ENCODE measurements at places on chromosomes 12 and 14.

- no peak for DNase-seq
Observed at GRCh38 chr14:71240171-71240570, 332.9 kb downstream of the PCNX1 start.

DNA sequence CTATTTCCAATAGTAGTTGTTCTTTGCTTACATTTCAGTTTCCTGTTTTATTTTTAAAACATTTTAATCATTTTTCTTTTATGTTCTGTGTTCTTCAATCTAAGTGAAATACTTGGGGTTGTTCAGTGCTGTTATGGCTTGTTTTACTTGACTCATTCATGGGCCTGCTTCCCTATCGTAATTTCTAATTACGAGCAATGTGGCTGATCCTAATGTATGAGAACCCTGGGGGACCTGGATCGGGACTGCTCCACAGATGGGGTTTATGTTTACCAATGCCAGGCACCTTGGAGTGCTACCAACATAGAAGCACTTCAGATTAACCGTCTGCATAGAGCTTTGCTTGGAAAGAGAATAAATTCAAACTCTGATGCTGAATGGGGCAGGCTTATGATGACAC lies 29.8 kb downstream of the TECPR2 start:
- DNase-seq, result no peak

GRCh38 chr14:55609681-55610080 lies 29.7 kb downstream of the KTN1 start:
- no peak for DNase-seq

- no peak for DNase-seq
Observed at GRCh38 chr14:62661818-62662217, 383.4 kb downstream of the KCNH5 start.

DNA sequence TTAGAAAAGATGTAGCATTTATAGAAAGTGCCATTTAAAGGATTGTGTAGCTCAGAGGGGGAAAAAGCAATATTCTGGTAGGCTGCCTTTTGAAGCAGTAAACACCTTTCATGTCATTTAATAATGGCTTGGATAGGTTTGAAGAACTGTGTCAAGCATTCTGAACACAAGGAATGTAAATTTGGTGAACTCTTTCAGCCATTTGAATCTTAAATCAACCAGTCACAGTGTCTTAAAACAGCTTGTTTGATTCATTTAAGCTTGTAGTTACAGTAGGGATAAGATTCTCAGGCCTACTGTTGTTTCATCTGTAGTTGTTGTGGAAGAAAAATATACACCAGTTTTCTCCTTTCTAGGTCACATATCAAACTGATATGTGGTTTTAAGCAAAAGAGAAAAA lies 299.4 kb upstream of the NOVA1 start:
- DNase-seq, result no peak

DNA sequence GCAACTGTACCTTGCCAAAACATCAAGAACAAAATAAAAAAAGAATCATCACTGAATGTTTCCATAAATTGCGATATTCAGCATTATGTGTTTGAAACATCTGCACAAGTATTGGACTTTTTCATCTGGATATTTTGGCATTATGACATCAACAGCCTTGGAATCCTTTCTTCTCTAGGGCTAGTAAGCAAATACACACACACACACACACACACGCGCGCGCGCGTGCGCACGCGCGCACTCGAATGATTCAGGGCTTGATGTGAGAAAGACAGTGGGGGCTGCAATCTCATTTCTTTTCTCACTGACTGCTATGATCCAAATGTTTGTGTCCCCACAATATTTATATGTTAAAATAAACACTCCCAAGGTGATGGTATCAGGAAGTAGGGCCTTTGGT lies 90.0 kb upstream of the SLC38A4 start:
- no peak for DNase-seq

GRCh38 chr12:56231184-56231582 lies 1.3 kb downstream of the SLC39A5 start:
- no peak for DNase-seq

GRCh38 chr12:104467346-104467837 lies 10.6 kb downstream of the CHST11 start:
- DNase-seq, result no peak

- no peak for DNase-seq
Observed at GRCh38 chr12:89775063-89775985, 66.7 kb upstream of the ATP2B1 start.

GRCh38 chr14:73142216-73142615 lies 5.9 kb downstream of the PSEN1 start:
- DNase-seq, result no peak

DNA sequence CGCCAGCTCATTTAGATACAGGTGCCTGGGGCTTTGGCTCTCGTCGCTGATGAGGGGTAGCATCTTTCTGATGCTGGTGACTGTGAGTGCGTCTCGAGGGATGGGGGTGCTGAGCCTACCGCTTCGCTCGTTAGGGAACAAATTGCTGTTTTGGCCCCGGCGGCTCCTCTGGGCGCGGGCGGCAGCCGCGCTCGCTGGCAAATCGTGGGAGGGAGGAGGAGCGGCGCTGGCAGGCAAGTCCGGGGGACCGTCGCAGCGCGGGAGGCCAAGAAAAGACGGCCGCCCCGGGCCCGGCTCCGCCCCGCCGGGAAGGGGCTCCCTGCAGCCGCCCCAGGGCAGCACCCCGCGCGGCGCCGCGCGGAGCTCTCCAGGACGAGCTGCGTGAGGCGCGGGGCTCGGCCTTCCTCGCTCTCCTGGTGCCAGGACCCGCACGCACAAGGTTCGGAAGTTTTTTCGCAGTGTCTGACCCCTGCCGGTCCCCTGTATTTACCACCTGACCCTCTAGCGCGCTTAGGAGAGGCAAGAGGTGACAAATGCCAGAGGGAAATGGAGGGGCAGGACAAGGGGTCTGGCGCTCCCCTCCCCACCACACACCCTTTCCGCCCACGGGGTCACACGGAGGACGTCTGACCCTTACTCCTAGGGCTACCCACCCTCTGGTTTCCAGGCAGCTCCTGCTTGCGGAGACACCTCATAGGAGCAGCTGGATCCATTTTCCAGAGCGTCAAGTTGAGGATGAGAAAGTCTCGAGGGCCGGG lies 899 bp upstream of the KCNH3 start:
- peak; percentile 28 for DNase-seq

DNA sequence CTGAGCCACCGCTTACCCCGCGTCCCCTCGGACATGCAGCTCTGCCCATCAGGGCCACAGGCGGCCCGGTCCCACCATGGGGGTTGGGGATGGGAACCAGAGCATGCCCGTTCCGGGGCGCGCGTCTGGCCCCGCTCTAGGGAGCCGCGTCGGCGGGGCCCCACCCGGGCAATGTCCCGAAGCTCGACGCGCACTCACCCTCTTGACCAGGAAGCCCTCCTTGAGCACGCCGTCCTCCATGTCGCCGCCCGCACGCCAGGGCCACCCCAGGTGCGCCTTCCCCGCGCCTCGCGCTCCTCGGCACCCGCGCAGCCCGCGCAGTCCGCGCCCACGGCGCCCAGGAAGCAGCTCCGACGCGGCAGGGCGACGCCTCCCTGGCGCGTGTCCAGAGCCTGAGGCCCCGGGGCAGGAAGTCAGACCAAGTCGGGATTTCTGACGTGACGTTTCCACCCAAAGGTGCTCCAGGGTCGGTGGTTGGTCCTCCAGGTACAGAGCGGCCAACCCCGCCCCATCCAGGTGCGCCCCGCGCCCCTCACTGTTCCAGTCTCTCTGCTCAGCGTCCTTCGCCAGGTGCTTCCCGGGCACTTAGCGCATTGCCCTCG lies at the start of gene PLEK2:
Gene PLEK2, minus strand, starts transcription at position 346 of the 602 bp plus-strand sequence. Its CDS starts 106 bp downstream, at position 240.
- peak; percentile 46 for DNase-seq

All from suppressor macrophage treated with lipopolysaccharide for 4 hours (primary cell).